ENCODE measurements at places on chromosomes 7 and 10.
A peak's percentile ranks its signal among the peaks of the same experiment; 100 is the strongest.

- DNase-seq: peak; percentile 77
Observed at GRCh38 chr10:103476046-103476768, 2.8 kb downstream of the CALHM3 start.

- no peak for DNase-seq
Observed at GRCh38 chr7:38211940-38212339, 33.9 kb downstream of the STARD3NL start.

DNA sequence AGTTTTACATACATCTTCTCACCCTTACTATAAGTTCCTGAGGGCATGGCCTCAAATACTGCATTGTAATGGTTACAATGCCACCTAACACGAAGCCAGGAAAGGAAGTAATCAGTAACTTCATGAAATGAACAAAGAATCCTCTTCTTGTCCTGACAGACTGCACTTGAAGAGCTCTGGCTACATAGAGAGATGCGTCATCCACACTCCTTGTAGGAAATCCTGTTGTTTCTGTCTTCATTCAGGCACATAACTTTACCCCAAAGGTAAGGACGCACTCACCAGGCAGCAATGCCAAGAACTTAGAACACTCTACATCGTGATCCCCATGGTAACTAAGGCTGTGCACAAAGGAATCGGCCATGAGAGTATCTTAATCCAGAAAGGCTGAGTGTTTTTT lies 80.3 kb upstream of the ARID5B start:
- DNase-seq: no peak

DNA sequence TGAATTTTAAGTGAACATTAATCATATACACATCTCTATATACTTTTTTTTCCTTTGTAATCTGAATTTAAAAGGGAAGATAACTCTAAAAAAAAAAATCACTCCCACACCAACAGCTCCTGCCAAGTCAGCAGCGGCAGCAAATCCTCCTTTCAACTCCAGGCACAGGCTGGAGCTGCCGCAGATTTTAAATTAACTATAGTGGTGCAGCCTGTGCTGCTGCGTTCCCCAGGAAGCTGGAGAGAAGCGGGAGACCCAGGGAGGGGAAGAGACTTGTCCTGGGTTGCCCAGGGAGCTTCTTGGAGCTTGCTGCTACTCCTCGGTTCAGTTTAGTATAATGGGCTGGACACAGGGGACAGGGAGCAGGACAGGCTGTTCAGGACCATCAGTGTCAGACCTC lies 32.6 kb upstream of the HSPB1 start:
- DNase-seq: no peak

GRCh38 chr7:102262546-102262945 lies 24.1 kb upstream of the SH2B2 start:
- DNase-seq: no peak

DNA sequence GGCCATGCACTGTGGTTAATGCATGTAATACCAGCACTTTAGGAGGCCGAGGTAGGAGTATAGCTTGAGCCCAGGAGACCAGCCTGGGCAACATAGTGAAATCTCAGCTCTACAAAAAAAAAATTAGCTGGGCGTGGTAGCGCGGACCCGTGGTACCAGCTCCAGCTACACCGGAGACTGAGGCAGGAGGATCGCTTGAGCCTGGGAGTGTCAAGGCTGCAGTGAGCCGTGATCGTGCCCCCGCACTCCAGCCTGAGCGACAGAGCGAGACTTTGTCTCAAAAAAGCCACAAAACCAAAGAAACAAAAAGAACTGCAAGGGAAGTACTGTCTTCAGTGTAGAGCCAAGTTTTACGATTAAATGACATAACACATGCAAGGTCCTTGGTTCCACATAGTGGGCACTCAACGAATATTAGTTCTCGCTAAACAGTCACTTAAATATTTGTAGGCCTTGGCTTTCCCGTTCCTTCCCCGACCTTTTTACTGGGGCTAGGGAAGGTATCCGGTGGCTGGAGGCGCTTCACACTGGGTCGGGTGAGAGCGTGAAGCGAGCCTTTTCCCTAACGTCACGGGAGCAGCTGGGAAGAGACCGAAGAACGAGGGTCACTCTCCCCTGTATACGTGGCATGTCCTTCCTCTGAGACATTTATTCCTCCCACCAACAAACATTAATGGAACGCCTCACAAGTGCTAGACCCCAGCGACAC lies 993 bp upstream of the SND1 start:
- peak; percentile 53 for DNase-seq

DNA sequence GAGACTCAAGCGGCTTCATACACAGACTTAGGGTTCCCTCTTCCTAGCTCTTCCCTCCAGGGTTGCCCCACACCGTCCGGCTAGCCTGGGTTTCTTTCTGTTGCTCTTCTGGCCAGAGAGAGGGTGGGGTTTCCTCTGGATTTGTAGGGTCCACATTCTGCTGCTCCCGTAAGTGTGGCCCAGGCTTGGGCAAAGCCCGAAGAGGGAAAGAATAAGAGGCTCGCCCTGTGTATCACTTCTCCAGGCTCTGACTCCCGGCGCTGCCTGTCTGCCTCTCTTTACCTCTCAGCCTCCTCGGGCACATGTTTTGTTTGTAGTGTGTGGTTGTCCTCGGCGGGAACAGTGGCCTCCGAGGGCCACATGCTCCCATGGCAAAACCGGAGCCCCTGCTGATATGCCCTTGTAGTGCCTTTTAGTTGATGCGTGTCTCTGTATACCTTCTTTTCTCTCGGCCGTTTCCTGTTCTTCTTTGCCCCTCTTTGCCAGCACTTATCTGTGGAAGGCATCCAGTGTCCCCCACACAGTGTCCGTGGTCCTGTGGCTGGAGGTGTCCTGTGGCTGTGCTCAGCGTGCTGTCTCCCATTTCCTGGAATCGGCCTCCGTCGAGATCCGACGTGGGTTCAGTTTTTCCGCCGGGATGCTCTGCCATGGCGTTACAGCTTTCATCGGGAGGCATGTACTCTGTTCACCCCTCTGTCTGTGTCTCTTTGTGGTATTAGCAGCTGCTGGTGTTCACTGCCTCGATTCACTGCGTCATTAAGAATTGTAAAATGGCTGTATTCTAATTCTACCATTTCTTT lies 102.9 kb downstream of the INPP5A start:
- DNase-seq: no peak

DNA sequence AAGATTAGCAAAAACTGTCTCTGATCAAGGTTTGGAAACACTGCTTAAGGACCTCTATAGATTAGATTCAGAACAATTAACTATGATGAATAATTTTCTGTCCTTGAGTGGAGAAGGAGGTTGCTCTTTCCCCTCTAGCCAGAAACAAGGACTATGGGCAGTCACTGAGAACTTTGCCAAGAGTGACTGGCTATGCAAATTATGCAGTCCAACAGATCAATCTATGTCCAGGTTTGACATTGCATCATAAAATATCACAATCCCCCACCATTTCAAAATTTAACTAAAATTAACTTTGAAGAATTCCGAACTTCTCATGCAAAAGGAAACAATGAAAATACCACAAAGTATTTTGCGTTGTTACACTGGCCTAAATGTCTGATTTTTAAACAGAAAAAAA lies 50.6 kb downstream of the TSPAN12 start:
- DNase-seq: no peak

DNA sequence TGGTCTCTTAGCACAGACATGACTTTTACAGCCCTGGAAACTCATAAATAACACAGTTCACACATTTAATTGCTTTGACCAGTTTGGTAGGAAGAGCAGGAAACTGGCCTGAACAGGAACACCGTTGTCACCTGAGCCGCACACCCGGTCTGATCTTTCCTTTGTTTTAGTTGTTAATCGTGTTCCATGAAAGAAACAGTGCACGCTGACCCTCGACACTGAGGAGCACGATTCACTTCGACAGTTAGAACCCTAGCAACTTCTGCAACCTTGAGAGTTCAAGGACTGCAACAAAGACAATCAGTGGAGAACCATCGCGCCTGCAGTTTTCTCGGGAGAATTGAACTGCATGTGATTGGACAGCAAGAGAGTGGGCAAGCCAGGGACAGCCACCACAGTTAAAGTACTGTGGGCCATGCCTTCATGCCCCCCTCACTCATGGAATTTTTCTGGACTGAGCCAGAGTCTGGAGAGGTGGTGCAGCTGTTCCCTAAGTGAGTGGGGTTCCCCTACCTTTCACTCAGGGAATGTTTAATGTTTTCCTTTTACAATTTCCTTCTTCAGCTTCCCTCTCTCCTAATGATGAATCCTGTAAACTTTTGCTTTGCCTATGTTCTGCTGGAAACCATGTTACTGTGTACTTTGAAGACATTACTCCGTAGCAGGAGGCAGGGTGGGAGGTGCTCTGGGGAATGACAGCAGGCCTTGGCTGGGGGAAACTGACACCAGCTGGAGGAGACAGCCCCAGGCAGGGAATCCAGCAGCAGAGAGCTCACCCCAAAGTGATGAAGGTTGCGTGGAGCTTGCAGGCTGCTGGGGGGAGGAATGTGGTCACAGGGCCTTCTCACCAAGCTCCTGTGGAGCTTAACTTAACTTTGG lies 198.7 kb downstream of the ZNF438 start:
- DNase-seq: no peak

- no peak for DNase-seq
Observed at GRCh38 chr7:158867214-158867984, 11.0 kb downstream of the DYNC2I1 start.

- no peak for DNase-seq
Observed at GRCh38 chr10:48336978-48337599, 30.6 kb downstream of the MAPK8 start.

- no peak for DNase-seq
Observed at GRCh38 chr7:81929386-81929785, 159.5 kb upstream of the HGF start.

DNA sequence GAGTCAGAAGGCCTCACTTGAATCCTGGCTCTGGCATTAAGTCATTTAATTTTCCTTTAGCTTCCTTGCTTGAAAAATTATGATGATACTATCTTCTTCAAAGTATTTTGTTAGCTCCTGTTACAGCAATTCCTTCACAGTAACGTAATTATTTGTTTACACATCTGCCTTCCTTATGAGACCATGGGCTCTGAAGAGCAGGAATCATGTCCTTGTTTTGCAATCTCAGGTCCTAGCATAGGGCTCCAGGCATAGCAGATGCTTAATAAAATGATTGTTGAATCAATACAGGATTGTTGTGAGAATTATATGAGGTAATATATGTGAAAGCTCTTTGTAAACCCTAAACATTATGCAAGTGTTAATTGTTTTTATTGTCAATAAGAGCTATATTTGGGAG lies 25.5 kb downstream of the KLHDC10 start:
- DNase-seq: no peak

GRCh38 chr7:30285067-30285535 lies 704 bp downstream of the ZNRF2 start:
- peak; percentile 48 for DNase-seq

- no peak for DNase-seq
Observed at GRCh38 chr7:155996718-155997280, 184.5 kb upstream of the SHH start.

DNA sequence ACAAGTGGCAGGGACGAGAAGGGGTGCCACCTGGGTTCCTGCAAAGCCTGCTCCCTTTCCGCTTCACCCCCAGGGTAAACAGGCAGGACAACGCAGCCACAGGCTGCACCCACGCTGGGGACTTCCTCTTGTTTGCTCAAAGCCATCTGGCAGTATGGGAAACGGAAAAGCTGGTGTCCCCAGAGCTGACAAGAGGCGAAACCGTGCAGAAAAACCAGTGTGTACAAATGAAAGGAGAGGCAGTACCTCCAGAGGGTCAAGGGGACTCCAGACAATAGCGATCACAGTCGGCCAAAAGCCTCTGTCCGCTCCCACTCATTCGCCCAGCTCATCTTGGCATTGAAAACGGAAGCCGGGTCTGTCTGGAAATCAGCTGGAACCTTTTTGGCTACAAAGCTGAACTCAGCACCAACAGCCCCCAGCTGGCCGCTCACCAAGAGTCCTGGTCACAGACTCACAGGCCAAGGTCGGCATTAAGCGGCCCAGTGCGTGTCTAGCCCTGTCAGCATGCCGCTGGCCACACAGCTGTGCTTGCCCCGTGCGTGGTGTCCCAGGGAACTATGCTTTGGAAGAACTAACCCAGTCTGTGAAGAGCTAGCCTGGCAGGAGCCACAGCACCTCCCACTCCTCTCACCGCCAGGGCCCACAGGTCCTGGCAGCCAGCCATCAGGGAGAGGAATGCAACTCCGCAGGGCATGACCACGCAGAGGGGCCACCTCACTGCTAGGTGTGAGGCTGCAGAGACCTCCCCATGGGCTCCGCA lies 10.4 kb downstream of the TNS3 start:
- peak; percentile 49 for DNase-seq

- DNase-seq: no peak
Observed at GRCh38 chr7:134465491-134465890, 6.6 kb upstream of the AKR1B1 start.

DNA sequence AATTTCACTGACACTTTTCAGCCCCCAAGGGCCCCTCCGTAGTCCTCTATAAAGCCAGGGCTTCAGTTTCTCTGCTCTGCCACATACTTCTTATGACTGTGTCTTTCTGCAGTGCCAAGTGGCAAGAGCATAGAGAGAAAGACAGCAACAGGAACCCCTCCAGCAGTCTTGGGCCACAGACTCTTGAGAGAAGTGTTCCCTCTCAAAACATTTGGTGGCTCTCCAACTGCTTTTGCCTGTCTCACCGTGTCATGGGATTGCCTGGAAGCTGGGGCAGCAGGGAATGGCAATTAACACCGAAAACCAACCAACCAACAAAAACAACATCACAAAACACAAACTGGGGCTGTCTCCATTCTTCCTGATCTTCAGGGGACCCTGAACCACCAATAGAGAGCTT lies 73.8 kb upstream of the ELN start:
- DNase-seq: no peak

DNA sequence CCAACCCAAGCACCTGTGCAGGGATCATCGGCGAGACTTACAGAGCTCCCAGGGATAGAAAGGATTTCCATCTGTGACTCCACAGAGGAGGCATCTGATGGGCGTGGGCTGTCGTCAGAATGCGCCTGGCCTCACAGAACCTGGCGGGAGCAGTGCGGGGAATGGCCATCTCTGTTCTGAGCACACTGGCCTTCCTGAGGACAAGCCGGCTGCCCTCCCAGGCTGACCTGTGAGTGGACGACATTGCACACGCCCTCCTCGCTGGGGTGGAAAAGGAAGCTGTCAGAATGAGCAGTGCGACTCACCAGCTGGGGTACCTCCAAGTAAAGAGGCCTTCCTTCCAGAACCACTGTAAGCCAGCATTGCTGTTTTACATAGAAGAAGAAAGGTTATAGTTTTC lies 234.6 kb upstream of the PITRM1 start:
- peak; percentile 21 for DNase-seq

- no peak for DNase-seq
Observed at GRCh38 chr7:45574416-45574668, 174 bp downstream of the ADCY1 start.
